ENCODE measurements at places on chromosomes 7 and 10.

GRCh38 chr10:22683140-22683389 lies 31.3 kb downstream of the PIP4K2A start:
- no peak for DNase-seq

- DNase-seq = no peak
Measured at GRCh38 chr10:97053276-97053675, 132.5 kb downstream of the SLIT1 start.

DNA sequence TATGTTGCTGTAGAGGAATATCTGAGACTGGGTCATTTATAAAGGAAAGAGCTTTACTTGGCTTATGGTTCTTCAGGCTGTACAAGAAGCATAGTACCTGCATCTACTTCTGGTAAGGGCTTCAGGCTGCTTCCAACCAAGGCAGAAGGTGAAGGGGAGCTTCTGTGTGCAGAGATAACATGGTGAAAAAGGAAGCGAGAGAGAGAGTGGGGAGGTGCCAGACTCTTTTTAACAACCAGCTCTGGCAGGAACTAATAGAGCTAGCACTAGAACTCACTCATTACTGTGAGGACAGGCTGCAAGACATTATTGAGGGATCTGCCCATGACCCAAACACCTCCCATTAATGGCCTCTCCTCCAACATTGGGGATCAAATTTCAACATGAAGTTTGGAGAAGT lies 94.5 kb downstream of the KIF20B start:
- no peak for DNase-seq

DNA sequence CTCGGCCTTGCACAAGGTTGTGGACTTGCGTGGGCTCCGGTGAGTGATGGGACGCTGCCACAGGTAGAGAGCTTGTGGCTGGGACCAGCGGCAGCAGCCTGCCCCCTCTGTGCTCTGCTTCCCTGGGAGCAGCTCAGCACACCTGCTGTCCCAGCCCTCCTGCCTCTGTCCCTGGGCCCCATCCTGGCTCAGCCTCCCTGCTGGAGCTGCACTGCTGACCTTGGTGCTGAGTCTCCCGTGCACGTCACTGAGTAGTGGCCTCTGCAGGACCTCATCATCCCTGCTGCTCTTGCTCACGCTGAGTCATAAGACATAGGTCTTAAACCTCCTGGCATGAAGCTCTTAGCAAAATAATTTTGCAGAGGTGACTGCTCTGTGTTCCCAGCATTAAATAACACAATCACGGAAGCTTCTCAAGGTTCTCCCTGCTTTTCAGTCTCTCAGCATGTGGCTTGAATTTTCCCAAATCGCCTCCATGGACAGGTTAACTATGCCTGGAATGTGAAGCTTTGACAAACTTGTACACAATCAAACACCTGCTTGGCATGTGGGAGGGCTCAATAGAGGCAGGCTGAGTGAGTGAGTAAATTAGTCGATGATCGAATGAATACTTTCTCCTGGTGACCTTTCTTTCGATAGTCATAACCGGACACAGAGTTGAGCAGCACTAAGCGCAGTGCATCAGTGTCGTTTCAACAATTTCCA lies 63.8 kb upstream of the NPS start:
- DNase-seq = no peak

GRCh38 chr7:137443616-137444015 lies 100.1 kb upstream of the PTN start:
- peak; percentile 84 for DNase-seq

- DNase-seq = no peak
Measured at GRCh38 chr10:98858525-98858924, 377.1 kb downstream of the HPSE2 start.
